Epithelial cell of proximal tubule (primary cell): ENCODE measurements at places on chromosomes 6 and 20. TPM values are rescaled to one million over a fixed set of nuclear protein-coding genes. Genes with fewer than 3 reads are reported as not detected.

TSPYL1 gene
- total RNA-seq, result 67.6 and 72.3 TPM in 2 replicates

DNA sequence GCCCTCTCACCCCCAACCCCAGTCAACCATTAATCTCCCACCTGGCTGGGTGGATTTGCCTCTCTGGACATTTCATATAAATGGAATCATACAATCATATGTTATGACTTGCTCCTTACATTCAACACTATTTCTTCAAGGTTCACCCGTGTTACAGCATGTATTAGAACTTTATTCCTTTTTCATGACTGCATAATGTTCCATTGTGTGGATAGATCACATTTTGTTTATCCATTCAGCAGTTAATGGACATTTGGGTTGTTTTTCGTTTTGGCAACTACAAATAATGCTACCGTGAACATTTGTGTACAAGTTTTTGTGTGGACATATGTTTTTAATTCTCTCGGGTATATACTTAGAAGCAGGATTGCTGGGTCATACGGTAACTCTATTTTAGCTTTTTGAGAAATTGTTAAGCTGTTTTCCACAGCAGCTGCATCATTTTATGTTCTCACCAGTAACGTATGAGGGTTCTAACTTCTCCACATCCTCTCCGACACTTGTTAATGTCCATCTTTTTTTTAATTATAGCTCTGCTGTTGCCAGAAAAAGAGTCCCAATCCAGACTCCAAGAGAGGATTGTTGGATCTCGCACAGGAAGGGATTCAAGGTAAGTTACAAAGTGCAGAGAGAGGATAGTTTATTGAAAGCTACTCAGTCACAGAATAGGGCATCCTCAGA, 15.9 kb upstream of the BNIP5 start:
- DNase-seq, result no peak

- no peak for DNase-seq
Measured at GRCh38 chr6:44956396-44956795, 371.7 kb upstream of the RUNX2 start.

DEFB128 gene
- total RNA-seq, result not detected in 2 replicates

DNA sequence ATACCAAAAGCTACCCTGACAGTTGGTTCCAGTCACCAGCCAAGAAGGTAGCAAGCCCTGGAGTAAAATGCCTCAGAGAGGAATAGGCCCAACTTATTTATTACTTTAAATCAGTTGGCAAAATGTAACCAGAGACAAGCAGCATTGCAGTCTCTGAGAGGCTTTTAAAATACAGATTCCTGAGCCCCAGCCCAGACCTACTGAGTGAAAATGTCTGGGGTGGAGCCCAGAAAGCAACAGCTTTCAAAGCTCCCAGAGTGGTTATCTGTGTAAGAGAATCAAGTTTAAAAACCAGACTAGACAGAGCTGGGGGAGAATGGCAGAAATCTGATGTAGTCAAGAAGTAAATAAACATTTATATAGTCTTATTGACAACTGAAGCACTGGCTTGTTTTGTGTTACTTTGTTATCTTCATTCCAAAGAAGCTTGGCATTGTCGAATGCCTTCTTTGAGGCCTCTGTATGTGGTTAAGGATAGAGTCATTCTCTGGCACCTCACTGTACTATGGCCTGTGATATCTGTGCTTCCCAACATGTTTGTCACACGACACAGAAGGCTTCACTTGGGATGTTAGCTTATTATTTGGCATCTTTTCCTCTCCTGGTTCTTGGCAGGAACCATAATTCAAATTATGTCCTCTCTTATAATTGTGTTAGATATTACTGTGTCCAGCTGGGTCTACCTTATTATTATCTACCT, 313.5 kb downstream of the SLC35F1 start:
- DNase-seq, result no peak

GRCh38 chr6:137177611-137178010, 4.2 kb upstream of the IL22RA2 start:
- DNase-seq, result no peak

DNA sequence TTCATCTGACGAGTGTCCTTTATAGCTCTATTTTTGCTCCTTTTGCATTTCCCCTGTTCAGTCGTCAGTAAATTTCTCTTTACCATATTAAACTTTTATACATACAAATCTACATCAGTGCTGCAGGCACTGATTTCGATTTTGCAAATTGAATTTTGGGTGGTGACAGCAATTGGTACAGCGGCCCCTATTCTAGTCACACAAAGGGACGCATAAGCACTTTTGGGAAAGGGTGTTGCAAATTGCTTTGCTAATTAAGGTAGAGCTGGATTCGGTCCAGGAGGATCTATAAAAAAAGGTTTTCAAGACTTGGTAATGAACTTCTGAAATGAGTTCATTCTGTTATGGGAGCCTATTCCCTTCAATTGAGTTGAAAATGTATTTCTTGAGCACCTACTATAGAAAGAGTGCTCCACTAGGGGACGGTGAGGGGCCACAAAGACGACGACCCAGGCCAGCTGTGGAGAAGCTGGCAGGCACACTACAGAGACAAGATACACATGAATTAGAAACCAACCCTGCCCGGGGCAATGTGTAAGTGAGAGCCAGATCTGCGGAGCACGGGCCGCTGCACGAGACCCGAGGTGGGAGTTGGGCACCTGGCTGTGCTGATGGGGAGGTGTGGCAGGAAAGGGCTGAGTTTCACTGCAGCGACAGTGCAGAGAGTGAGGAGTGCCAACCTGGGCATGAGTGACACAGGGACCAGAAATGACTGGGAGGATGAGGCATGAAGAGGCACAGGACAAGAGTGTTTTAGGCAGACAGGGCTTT, 5.4 kb downstream of the UQCC2 start:
- DNase-seq, result no peak

DNA sequence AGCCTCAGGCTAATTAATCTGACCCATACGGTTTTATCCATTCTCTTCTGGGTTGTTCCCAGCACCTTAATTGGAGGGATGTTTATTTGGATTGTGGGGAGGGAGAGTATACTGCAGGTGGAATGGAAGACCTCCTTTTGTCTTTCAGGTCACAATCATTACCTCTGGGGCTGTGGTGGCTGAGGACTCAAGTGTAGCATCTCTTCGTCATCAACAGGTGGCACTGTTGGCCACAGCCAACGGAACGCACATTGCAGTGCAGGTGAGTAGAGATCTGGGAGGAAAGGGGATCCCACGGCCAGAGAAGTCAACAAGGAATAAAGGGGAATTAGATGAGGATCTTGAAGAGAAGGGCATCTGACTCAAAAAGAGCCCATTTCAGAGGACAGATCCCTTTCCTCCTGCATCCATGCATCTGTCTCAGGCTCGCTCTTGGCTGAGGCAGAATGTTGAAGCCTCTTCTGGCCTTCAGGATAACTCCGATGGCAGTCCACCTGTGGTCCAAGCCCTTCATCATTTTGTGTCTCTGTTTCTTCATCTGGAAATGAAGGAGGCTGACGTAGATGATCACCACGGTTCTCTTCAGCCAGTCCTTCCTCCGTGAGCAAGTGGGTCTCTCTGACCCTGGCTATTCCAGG, 3.2 kb upstream of the DEF6 start:
- no peak for DNase-seq

DNA sequence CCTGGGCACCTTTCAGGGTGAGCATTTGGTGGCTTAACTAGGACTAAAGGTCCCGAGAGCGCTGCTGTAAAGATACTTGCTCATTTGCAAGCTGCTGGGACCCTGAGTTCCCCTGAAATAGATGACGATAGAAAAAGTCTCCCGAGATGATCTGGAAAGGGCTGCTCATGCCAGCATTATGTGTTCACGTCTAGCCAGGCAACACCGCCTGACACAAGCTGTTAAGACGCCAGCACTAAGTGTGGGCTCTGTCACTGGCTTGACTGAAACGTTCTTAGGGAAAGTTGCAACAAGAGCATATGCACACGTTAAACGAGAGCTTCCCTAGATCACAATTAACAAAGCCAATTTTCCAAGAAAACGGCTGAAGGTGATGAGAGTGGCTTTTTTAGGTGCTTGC, 113.7 kb downstream of the SLC23A2 start:
- DNase-seq, result no peak
